ENCODE measurements at places on chromosomes 1 and 21. TPM values are rescaled to one million over a fixed set of nuclear protein-coding genes. Genes with fewer than 3 reads are reported as not detected.

ELOVL1 gene
- 18.0 TPM for total RNA-seq

USH2A gene
- total RNA-seq, result 0.63 TPM

FLG gene
- 0.16 TPM for total RNA-seq

RPTN gene
- not detected for total RNA-seq

C4BPA gene
- not detected for total RNA-seq

KCNA3 gene
- total RNA-seq, result 0.77 TPM

C1orf116 gene
- 0.22 TPM for total RNA-seq

C1orf50 gene
- total RNA-seq, result 14.4 TPM

CCDC30 gene
- 36.1 TPM for total RNA-seq

AGT gene
- 459 TPM for total RNA-seq

CASQ2 gene
- total RNA-seq, result 0.49 TPM

PEX10 gene
- 30.1 TPM for total RNA-seq

TRIM67 gene
- total RNA-seq, result 0.18 TPM

SPRR2B gene
- total RNA-seq, result not detected

FBLIM1 gene
- total RNA-seq, result 11.2 TPM

ADAMTS4 gene
- 0.56 TPM for total RNA-seq

Measured in motor neuron (in vitro differentiated cells).